ENCODE measurements at places on chromosomes 16 and 17.

- no peaks in the 10 kb centered on the region for H3K36me3 ChIP-seq
- no peaks in the 10 kb centered on the region for H3K4me1 ChIP-seq
- no peak for DNase-seq
- H3K27ac ChIP-seq: no peak overlapping the region
- no peak overlapping the region for H3K4me3 ChIP-seq
- H3K27me3 ChIP-seq: no peaks in the 10 kb centered on the region
Observed at GRCh38 chr16:20515688-20516090, 60.5 kb downstream of the ACSM2B start.

- H3K4me3 ChIP-seq: no peak overlapping the region
- no peaks in the 10 kb centered on the region for H3K36me3 ChIP-seq
- no peak overlapping the region for H3K27ac ChIP-seq
- no peak for DNase-seq
Observed at GRCh38 chr17:69870751-69871199, 204.2 kb upstream of the KCNJ16 start.

DNA sequence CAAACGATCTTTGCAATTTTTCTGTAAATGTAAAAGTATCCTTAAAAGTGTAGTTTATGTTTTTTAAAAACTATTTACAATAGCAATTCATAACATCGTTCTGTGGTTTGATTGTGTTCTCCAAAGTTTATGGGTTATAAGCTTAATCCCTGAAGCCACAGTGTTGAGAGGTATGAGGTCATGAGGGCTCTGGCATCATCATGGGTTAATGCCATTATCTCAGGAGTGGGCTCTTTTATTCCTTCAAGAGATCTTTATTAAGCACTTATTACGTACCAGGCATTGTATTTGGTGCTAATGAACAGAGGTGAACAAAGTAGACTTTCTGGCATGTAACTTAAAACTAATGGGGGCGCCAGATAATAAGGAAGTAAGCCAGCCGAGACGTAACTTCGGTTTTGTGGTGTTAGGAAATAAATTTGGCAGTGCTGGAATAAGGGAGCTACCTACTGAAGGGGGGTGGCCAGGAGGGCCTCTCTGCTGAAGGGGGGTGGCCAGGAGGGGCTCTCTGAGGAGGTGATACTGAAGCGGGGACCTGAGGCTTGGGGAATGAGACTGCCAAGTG is 158.1 kb downstream of the VPS53 start:
- no peak overlapping the region for H3K27ac ChIP-seq
- H3K27me3 ChIP-seq: no peaks in the 10 kb centered on the region
- no peak overlapping the region for H3K4me3 ChIP-seq
- peaks cover 17% of the 10 kb centered on the region for H3K4me1 ChIP-seq
- H3K36me3 ChIP-seq: peaks cover 40% of the 10 kb centered on the region

DNA sequence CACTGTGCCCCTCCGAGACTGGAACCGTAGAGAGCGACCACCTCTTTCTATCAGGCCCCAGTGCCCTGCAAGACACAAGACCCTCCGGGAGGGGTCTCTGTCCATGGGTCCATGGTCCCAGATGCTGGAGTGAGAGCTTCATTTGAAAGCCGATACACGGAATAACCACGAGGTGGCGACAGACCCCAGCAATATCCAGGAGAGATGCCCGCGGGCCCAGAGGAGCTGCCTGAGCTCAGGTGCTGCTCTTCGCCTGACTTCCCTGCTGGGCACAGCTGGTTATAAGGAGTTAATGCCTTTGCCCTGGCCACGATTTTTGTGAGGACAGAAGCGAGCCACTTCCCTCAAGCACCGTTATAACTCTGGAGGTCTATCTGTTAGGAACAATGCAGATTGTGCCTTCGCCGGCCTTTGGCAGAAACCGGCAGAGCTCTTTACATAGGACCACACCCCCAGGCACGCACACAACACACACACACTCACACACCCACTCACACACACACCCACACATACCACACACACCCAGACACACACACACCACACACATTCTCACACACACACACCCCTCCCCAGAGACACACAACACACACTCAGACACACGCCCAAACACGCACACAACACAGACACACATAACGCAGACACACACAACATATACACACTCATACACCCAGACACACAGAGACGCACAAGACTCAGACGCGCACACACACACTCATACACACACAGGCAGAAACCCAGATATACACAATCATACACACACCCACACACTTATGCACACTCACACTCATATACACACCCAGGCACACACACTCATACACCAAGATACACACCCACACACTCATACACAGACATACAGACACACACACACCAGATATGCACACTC is 436.4 kb downstream of the SOX9 start:
- no peaks in the 10 kb centered on the region for H3K27me3 ChIP-seq
- peak; percentile 73 for DNase-seq
- no peaks in the 10 kb centered on the region for H3K4me1 ChIP-seq
- no peak overlapping the region for H3K27ac ChIP-seq
- no peaks in the 10 kb centered on the region for H3K36me3 ChIP-seq

GRCh38 chr16:87160234-87160636 is 157.0 kb downstream of the C16orf95 start:
- H3K36me3 ChIP-seq: no peaks in the 10 kb centered on the region
- H3K27me3 ChIP-seq: no peaks in the 10 kb centered on the region
- no peaks in the 10 kb centered on the region for H3K4me1 ChIP-seq
